ENCODE measurements at places on chromosomes 6 and 20. TPM values are rescaled to one million over a fixed set of nuclear protein-coding genes. Genes with fewer than 3 reads are reported as not detected.
A peak's percentile ranks its signal among the peaks of the same experiment; 100 is the strongest.

GFRAL gene
- total RNA-seq = not detected

DNA sequence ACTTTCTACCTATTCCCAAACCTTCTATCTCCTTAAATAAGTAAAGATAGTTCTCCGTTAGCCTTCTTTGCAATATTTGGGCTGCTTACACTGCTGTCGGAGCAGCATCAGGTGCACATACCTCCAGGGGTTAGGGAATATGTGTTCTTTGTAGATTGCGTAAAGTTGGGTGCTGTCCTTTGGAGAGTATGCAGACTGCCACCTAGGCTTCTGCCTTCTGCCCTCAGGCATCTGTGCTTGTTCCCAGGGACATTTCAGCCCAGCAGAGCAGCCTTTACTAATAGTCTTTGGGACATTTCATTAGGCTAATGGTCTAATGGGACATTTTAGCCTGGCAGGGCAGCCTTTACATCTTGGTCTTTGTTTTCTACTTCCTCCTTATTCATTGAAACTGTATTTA, 260.6 kb downstream of the TPBG start:
- DNase-seq = no peak

HLA-G gene
- 0.85 TPM for total RNA-seq

FHL5 gene
- total RNA-seq = 47.3 TPM

DNA sequence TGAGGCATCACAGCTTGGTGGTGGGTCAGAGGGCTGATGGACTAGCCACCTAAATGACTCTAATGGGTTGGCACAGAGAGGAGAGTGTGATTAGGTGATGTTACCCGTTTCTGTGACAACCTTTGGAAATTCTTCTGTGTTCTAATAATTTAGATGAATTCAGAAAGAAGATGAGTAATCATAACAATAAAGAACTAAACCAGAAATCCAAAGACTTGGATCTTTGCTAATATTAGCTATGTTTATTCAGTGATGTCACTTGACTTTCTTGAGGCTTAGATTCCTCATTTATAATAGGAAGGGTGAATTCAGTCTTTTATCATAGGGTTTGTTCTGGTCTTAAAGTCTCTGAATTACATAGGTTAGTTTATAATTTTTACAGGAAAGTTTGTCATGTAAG, 19.9 kb downstream of the CRYBG1 start:
- DNase-seq = no peak

ADGRG6 gene
- total RNA-seq = 6.8 TPM

DNA sequence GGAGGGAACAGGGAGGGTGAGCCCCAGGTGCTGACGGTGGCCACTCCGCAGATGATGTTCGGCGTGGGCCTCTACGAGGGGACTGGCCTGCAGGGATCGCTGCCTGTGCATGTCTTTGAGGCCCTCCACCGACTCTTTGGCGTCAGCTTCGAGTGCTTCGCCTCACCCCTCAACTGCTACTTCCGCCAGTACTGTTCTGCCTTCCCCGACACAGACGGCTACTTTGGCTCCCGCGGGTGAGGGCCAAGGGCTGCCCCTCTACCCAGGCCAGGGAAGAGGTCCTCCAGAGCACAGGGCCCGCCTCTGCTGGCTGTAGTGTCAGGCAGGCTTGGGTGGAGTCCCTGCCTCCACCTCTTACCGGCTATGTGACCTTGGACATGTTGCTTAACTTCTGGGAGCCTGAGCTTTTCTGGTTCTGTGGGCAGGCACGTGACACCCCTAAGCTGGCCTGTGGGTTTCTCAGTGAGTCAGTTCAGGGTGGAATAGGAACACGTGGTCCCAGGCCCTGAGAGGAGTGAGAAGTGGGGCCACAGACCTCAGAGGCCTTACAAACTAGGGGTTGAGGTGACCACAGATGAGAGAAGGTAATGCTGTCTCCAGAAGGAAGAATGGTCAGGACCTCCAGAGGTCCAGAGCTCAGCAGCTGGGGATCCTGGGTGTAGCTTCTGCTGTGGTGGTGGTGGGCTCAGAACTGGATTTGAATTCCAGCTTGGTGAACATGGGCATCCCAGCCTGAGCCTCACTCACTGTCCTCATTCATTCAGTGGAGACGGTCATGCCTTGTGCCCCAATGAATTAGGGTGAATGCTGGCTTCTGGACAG, 11.9 kb downstream of the PCIF1 start:
- no peak for DNase-seq

GRCh38 chr6:21444711-21445260, 148.8 kb upstream of the SOX4 start:
- DNase-seq = no peak

RBM24 gene
- 1.3 TPM for total RNA-seq

- no peak for DNase-seq
Measured at GRCh38 chr20:46420878-46421277, 14.5 kb upstream of the ELMO2 start.

DNA sequence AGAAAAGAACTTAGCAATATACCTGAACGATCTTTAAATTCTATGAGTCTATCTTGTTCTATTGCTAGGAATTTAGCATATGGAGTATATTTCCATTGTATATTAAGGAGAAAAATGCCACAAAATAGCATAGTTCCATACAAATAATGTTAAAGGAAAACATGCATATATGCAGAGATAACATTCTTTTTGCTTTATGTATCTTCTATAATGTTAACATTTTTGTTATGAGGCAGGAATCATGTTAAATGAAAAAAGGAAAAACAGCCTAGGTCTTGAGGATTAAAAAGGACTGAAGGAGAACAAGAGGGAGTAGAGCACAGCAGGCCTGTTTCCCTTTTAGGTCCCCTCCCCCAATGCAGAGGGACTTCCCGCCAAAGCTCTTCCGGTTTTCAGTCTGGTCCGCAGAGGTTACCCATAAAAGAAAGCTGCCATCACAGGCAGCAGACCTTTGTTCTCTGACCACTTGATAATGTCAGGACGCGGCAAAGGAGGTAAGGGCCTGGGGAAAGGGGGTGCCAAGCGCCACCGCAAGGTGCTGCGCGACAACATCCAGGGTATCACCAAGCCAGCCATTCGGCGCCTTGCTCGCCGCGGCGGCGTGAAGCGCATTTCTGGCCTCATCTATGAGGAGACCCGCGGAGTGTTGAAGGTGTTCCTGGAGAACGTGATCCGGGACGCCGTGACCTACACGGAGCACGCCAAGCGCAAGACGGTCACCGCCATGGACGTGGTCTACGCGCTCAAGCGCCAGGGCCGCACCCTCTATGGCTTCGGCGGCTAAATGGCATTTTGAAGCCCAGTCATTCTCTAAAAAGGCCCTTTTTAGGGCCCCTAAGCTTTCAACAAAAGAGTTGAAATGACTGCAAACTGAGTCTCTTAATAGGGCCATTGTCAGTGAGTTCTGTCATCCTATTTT, 108.4 kb upstream of the PRSS16 start:
- DNase-seq = no peak

GRCh38 chr6:55266896-55267295, 60.4 kb upstream of the GFRAL start:
- DNase-seq = no peak

GRCh38 chr6:146149770-146150169, 120.9 kb downstream of the GRM1 start:
- no peak for DNase-seq

FOXA2 gene
- total RNA-seq = 0.49 TPM

- no peak for DNase-seq
Measured at GRCh38 chr6:157452096-157452495, 71.1 kb downstream of the ZDHHC14 start.

OR2H1 gene
- total RNA-seq = not detected

- DNase-seq = no peak
Measured at GRCh38 chr20:10509376-10509775, 74.3 kb downstream of the SLX4IP start.

CCDC170 gene
- 1.5 TPM for total RNA-seq

GRCh38 chr20:3814928-3815495, 5.3 kb upstream of the AP5S1 start:
- DNase-seq = no peak

MAP7 gene
- 6.9 TPM for total RNA-seq

GRCh38 chr20:17990278-17990972, 21.6 kb downstream of the MGME1 start:
- DNase-seq = no peak

MAFB gene
- 75.0 TPM for total RNA-seq

THBD gene
- total RNA-seq = 266 TPM

ADAM33 gene
- 177 TPM for total RNA-seq

- no peak for DNase-seq
Measured at GRCh38 chr20:32332614-32333013, 25.5 kb upstream of the ASXL1 start.

DNA sequence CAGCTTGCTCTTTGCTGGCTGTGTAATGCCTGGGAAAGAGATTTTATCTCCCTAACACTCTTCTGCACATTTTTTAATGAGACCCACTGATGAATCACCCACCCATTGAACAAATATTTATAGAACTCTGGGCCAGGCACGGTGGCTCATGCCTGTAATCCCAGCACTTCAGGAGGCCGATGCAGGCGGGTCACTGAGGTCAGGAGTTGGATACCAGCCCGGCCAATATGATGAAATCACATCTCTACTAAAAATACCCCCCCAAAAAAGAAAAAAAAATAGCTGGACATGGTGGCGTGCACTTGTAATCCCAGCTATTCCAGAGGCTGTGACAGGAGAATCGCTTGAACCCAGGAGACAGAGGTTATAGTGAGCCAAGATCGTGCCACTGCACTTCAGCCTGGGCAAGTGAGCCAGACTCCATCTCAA, 82.1 kb upstream of the SIRPA start:
- peak; percentile 76 for DNase-seq

COL9A3 gene
- total RNA-seq = 0.54 TPM

DNA sequence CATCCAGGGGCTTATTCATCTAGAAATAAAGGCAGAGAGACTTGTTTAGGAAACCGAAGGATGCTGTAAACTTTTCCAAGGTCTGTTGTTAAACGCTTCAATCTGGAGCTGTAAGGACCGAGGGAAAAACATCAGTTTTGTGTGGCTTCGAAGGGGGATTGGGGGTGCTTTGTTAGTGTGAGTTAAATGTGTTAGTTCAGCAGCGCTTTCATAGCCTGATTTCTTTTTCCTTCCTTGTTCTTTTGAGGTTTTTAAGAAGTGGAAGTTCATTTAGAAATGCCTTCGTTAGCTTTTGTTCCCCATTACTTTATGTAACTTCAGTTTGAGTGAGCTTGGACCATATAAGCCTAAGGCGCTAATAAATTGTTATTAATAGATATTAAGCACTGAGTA, 1.5 kb downstream of the ANKS1A start:
- no peak for DNase-seq

DNA sequence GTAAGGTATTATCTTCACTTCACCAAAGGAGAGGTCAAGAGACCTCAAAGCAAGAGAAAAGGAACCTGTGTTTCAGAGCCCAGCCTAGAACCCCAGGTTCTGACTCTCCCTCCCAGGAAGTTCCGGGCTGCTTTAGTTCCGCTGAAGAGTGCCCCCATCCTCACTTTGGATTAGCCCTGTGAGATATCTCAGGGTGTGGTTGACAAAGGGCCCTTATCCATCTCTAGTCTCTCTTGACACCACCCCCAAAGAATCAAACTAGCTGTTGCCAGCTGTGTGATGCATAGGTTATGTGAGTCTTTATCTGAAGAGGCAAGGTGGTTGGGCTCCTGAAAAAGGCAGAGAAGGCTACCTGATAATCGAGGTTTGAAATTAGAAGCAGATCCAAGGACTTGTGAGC, 20.6 kb downstream of the BRPF3 start:
- no peak for DNase-seq

DNA sequence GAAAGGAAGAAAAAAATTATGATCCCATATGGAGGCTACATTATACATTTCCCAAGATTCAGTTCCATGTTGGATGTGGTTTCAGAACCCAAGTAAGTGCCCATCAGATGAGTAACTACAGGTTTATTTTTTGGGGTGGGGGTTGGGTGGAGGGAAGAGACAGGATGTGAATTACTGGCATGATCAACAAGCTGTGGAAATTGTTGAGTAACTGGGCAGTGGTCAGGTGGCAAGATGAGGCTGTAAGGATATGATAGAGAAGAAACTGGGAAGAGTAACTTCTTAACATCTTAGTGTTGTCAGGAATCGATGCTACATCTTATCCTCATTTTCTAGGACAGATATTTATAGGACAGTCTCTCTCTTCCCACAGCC, 153.5 kb downstream of the CFAP61 start:
- no peak for DNase-seq

DNA sequence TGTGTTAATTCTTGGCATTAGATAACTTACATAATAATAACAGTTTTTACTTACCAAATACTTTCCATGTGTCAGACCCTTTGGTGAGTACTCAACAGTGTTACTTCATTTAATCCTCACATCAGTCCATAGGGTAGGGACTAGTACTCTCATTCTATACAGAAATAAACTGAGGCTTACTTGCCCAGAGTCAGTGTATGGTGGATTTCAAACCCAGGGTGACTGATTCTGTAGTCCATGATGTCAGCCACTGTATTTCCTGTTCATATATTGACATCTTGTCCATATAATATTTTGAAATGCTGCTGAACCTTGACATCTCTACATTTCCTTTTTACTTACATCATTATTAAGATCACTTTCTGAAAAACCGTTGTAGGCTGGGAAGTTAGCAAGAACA, 2.5 kb upstream of the PNLDC1 start:
- DNase-seq = no peak

DNA sequence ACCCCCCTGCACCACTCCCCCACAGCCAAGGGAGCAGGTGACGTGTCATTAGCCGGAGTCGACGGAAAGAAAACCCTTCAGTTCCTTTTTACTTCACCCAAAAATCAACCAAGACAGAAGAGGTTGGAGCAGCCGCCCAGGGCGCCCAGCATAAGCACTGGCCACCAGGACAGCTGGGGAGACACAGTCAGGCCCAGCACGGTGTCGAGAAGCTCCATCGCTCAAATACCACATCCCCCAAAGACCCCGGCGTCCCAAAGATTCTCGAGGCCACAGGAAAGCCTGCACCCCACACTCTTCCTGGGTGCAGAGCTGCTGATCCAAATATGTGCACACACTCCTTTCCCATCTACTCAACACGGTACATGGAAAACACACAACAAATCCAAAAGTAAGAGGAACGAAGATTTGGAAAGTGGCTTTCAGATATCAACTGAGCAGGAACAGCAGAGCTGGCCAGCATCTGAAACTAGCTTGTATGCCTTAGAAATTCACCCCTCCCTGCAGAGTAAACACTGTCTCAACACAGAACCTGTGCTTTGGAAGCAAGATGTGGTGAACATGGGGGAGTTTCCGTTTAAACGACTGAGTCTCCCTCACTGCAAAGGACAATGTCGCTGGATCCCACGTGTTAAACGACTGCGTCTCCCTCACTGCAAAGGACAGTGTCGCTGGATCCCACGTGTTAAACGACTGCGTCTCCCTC, 54.6 kb downstream of the DLL1 start:
- DNase-seq = no peak

Measured in thoracic aorta (tissue), 2 donors.